ENCODE measurements at places on chromosomes 16 and 17.
A peak's percentile ranks its signal among the peaks of the same experiment; 100 is the strongest.

GRCh38 chr17:56678249-56679114, 85.0 kb downstream of the NOG start:
- no peak for DNase-seq

DNA sequence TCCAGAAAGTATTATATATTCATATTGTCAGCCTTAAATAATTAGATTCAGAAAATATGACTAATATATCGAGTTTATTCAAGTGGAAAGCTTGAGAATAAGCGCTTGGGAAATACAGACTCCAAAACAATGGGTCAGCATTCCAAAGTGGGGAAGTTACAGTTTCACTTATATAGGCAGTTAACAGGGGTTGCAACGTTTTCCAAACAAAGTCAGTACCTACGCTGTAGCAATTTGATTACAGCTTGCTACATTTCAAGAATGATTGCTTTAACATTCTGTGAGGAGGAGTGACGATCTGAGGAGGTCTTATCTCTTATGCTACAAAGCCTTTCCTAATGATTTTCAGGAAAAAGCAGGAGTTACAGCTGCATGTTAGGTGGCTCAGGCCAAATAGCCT, 34.2 kb upstream of the HS3ST3A1 start:
- DNase-seq: no peak

DNA sequence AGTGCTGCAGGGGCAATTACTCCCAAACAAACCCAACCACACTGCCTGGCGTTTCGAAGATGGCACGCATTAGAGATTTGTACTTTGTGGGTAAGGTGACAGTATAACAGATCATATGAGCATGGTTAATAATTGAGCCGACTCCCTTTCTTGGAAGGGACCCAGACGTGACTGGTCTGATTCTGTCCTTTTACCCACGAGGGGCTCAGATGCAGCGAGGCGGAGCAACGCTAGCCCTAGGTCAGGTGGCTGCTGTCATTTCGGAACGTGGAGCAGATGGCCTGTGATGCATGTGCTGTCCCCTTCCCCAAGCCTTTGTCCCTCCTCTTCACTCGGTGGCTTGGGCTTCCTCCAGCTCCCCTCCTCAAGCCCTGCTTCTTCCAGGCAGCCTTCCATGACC, 84.2 kb downstream of the SNX29 start:
- no peak for DNase-seq

DNA sequence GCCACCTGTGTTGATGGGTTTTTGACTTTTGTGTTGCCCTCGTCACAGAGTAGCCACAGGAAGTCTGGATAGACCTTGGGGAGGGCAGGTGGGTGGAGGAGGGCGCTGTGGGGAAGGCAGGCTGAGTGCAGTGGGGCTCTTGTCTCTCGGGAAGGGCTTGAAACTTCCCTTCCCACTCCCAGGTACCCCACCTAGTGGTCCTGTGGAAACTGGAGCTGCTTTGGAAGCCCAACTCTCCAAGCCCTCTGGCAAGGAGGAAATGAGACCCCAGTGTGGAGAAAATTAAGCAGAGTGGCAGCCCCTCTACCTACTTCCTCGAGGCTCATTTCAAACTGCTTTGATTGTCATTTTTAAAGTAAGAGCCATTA, 9.2 kb downstream of the CA5A start:
- DNase-seq: no peak

DNA sequence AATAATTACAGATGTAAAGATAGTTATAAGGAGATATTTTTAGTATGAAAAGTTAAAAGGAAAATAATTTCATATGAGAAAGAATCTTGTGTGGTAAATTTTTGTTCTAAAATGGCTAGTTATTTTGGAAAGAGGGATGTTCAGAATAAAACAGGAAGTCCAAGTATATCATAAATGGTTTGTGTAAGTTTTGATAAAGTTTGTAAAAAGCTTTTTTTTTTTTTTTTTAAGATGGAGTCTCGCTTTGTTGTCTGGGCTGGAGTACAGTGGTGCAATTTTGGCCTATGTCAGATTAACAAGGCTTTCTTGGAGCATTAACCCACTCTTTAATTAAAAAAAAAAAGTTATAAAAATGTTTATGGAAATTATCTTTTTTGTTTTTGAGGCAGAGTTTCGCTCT, 8.2 kb upstream of the CDK10 start:
- no peak for DNase-seq

DNA sequence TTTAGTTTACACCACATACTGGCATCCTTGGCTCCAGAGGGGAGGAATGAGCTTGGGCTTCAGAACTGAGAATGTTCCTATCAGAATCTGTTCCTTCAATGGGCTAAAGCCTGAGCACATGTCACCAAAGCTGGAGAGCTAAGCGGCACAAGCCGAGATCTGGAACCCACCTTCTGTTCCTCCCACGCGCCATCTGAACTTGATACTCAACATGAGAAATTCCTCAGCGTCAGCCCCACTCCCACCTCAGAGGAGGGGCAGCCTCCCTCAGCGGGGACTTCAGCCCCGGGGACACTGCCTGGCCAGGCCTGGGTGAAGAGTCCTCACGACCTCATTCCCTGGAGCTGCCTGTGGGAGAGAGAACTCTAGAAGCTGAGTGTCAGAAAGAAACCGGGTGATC, 22.8 kb upstream of the SLC47A1 start:
- DNase-seq: no peak

DNA sequence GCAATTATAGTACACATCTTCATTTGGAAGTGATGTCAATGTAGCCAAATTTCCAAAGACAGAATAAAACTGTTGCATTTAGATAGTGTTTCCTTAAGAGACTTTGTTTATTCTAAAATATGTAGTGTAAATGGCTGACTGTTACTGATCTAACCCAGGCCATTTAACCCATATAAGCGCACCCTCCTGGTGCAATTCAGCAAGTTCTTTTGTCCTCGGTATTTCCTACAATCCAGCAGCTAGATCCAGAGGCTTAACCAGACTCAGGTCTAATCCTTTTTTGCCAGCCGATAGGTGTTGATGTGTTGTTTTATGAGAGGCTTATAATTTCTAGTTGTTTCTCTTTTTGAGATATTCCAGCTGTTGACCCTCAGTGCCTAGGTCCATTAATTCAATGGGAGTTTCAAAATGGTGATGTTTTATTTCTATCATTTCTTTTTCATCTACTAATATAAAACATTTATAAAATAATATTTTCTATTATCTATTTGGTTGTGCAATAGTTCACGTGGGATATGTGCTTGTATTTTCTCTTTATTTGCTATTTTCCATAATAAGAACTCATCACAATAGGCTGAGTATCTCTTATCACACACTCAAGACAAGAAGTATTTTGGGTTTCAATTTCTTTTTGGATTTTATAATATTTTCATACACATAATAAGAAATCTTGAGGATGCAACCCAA, 14.5 kb downstream of the ABCA9 start:
- DNase-seq: no peak

DNA sequence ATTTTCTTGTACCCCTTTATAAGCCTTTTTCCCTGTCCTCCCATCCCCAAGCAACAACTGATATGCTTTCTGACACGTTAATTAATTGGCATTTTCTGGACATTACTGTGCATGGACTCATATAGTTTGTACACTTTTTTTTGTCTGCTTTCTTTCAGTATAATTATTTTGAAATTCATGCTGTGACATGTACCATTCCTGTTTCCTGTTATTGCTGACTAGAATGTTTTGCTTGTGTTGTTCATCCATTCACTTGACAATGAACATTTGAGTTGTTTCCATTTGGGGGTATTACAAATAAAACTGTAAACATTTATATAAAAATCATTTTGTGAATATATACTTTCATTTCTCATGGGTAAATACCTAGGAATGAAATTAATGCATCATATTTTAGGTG, 50.6 kb downstream of the RBBP6 start:
- no peak for DNase-seq

DNA sequence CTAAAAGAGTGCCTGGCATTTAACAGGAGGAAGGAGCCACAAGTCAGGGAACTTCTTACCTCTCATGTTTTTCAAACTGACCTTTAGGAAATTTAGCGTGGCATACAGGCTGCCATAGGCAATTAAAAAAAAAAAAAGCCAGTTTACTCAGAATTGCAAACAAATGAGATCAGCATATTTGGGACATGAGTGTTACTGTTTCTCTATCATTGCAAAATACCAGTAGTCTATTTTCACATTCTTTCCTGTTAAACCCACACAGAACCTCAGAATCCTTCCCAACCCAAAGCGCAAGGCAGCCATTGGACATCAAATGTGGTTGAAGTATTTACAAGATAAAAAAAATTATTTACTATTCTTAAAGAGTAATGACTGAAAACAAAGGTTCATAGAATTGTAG, 366.4 kb upstream of the DYNLRB2 start:
- DNase-seq: no peak

- DNase-seq: no peak
Measured at GRCh38 chr16:66787427-66787826, 14.0 kb downstream of the TERB1 start.

GRCh38 chr17:28744104-28744971, 527 bp downstream of the TRAF4 start:
- peak; percentile 89 for DNase-seq

DNA sequence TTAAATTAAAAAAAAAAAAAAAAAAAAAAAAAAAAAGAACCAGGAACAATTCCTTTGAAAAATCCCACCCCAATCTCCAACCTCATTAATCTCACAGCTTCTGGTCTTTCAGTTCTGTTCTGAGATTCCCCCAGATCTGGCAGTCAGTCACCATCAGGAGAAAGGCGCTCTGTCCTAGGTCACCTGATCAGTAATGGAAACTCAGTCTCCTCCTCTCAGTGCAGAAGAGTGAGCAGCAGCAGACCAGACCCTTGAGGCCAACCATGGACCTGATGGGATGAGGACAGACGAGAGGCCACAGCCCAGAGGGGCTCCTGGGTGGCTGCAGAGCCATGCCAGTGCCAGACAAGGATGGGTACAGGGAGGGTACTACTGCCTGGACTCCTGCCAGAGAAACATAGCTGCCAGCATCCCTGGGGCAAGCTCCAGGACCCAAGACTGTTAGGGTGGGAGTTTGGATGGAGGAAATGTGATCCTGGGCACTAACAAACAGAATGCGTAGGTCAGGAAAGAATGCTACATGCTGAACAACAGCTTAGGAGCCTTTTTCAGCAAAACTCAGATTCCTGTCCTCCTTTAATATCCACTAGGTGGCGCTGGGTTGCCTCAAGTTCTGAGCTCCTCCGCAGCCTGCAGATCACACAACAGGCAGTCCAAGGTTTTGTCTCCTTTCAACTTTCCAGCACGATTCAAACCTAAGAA, 28.7 kb downstream of the MPG start:
- no peak for DNase-seq

DNA sequence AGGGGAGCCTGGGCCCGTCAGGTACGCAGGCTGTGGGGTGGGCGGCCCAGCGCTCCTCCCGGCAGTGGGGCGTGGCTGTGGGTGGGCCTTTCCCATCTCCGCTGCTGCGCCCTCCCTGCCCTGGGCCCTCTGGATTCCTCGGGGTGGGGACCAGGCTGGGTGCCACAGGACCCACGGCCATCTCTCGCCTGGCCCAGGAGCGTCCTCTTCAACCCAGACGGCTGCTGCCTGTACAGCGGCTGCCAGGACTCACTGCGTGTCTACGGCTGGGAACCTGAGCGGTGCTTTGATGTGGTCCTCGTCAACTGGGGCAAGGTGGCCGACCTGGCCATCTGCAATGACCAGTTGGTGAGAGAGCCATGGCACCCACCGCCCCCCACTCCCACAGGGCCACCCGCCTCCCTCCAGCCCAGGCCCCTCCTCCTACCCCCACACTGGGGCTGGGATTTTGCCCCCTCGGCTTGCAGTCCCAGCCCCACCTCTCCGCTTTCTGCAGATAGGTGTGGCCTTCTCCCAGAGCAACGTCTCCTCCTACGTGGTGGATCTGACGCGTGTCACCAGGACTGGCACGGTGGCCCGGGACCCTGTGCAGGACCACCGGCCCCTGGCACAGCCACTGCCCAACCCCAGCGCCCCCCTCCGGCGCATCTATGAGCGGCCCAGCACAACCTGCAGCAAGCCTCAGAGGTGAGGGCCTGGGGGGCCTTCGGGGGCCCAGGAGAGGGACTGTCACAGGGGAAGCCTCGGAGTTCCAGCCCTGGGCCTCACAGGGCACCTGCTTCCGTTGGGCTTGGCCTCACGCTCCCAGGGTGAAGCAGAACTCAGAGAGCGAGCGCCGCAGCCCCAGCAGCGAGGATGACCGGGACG, 17.2 kb downstream of the KATNB1 start:
- DNase-seq: no peak

DNA sequence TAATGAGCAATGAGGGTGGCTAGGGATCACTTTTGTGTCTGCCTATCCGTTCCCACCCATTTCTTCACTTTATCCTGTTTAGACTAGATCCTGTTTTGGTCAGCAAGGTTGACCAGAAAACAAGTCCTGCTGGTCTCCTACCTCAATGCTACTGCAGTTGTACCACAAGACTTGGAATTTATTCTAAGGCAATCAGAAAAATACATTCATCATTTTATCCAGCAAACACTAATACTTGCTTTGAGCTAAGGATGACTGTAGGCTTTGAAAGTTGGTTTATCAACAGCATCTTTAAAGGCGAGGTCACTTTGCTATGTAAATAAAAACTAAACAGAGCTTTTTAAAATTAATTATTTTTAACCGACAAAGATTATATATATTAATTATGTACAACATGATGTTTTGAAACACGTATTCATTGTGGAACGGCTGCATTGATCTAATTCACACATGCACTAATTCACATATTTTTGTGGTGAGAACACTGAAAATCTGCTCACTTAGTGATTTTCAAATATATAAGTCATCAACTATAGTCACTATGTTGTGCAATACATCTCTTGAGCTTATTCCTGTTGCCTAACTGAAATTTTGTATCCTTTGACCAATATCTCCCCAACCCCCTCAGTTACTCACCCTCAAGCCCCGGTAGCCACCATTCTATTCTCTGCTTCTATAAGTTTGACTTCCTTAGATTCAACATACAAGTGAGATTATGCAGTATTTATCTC, 125.9 kb upstream of the HS3ST3A1 start:
- DNase-seq: no peak

GRCh38 chr16:87926246-87927194, 9.8 kb downstream of the CA5A start:
- peak; percentile 84 for DNase-seq

DNA sequence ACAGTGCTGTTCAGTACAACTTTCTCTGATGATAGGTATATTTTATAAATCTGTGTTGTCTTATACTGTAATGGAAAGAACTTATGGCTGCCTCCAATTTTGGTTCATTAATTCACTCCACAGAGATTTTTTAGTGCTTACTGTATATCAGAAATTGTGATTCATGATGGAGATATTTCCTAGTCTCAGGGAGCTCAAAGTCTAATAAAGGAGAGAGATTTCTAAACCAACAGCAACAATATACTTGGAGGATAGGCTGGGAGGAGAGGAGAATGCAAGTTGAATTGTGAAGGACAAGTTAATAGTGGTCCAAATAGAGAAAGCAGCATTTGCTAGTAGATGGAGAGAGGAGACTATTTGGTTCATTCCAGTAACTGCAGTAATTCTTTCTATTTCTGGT, 63.5 kb downstream of the TANC2 start:
- no peak for DNase-seq
